CD4-positive, alpha-beta T cell treated with Interleukin-2 at 100 ng/mL for 4 hours (primary cell): ENCODE measurements at places on chromosomes 2 and 18.
A peak's percentile ranks its signal among the peaks of the same experiment; 100 is the strongest.

DNA sequence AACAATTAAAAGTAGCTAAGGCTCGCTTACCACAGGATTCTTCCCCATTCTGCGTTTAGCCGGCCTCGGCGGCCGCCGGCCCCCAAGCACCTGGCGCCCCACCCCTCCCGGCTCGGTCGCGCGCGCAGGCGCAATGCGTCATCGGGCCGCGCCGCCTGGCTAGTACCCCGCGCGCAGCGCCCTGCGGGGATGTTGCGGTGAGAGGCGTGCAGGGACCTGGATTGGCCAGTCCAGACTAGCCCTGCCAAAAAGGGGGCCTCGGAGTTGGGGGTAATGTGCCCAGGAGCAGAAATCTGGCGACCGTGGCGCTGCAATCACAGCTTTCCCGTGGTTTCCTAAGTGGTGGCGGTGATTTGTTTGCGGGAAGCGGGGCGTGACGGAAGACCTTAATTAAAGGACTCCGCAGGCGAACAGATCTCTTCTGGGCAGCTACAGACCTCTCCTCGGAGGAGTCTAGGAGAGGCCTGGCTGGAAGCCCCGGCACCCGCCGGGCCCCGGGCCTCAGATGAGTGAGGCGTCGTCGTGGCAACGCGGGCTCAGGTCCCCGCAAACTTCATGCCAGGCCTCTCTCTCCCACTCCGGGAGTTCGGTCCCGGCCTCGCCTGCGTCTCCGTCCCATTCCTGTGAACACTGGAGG, 606 bp downstream of the TMEM237 start:
- DNase-seq = peak; percentile 80

DNA sequence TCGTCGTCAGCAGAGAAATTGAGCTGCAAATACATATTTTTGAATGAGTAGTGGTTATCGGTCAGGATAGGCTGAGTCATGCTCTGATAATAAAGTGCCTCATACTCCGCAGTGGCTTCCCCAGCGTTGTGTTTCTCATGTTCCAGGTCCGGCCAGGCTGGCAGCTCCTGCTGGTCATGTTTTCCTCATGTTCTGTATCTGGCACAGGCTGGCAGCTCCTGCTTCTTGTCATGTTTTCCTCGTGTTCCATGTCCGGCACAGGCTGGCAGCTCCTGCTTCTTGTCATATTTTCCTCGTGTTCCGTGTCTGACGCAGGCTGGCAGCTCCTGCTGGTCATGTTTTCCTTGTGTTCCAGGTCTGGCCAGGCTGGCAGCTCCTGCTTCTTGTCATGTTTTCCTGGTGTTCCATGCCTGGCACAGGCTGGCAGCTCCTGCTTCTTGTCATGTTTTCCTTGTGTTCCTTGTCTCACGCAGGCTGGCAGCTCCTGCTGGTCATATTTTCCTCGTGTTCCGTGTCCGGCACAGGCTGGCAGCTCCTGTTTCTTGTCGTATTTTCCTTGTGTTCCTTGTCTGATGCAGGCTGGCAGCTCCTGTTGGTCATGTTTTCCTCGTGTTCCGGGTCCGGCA, 148.9 kb downstream of the ATP9B start:
- no peak for DNase-seq

GRCh38 chr2:76556018-76556417, 845.3 kb upstream of the GCFC2 start:
- no peak for DNase-seq

DNA sequence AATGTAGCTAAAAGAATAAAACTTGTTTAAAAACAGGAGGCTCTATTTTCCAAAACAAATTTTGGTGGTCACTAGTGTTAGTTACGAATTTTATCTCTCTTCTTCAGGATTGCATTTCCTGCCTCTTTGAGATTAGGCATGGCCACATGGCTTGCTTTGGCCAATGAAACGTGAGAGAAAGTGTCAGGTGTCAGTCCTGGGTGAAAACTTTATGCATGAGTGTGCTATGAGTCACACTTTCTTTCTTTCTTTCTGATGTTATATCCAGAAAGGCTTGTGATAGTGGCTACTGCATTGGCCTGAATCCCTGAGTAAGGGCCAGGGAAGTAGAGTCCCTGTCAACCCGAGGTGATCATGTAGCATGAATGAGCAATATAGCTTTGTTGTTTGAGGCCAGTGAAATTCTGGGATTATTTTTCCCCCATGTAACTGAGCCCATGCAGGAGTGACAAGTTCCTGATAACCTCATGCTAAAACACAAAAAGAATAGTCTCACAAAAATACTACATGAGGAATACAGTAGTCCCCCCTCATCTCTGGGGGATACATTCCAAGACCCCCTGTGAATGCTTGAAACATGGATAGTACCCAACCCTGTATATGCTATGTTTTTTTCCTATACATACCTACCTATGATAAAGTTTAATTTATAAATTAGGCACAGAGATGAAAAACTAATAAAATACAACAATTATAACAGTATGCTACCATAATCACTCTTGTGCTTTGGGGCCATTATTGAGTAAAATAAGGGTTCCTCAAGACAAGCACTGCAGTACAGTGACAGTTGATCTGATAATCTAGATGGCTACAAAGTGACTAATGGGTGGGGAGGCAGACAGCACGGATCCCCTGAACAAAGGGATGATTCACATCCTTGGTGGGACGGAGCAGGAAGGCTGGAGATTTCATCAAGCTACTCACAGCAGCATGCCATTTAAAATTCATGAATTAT, 109.5 kb downstream of the CDC42EP3 start:
- peak; percentile 35 for DNase-seq

DNA sequence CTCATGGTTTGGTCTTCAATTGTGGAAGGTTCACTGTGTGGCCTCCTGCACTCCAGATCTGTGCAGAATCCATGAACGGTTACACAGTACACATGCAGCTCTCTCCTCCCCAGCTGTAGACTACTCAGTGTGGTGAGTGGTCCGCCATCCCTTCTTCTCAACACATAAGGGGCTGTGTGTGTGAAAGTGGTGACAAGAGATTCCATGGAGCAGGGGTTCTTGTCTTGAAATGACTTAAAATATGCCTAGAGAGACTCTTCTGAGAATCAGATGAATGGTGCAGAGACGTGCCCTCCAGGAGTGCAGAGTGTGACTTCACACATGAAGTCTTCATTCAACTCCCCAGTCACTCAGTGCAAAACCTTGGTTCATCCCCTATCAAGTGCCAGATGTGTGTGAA, 151.0 kb upstream of the COPS8 start:
- no peak for DNase-seq

DNA sequence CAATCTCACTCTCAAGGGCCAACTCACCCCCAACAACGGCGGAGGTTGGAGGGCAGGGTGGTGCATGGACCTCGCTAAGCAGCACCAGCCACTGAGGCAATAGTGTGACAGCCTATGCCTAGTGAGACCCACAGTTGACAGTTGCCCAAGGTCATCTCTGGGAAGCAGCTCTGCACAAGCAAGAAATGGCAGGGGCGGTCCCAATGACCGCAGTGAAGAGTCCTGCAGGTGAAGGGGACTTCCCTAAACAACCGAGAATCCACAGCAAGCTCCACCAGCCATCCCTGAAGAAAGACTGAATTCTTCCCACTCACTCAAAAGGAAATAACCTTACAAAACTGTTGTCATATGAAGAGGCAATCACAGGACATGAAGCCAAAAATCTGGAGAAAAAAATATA, 313.4 kb upstream of the ID2 start:
- DNase-seq = no peak

- DNase-seq = no peak
Measured at GRCh38 chr2:121136323-121136722, 148.7 kb downstream of the TFCP2L1 start.

DNA sequence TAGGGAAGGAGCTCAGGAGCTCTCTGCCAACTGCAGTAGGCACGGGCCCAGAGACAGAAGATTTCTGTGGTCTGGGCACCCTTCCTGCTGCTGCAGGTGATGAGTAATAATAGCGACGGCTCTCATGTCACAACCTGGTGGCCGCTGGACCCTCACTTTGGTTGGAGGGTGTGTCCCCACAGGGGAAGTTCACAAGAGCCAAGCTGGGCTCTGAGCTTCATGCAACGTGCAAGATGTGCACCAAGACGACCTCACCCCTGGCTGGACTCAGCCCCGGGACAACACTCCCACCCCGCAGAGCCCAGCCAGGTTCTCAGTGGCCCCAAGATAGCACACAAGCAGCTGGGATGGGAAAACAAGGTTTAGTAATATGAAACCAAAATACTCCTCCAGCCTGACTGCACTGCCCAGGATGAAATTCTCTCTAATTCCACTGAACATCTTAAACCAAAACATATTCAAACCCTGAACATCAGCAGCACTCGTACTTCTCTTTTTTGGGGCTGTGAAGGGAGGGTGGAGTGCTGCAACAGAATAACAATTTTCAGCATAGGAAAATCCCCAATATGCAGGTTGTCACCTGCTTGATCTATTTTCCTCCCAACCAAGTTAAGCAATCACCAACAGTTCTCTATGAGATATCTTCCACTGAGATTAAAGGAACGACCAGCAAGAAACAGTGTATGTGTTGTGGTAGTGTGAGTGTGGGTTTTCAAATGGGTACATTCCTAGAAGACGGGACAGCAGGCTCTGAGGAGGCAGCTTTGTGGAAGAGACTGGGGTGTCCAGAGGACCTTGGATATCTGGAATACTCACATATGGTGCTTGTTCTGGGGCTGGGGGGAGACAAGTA, 26.5 kb downstream of the BCL2 start:
- DNase-seq = peak; percentile 50

- DNase-seq = no peak
Measured at GRCh38 chr2:149483004-149483605, 104.5 kb downstream of the MMADHC start.

GRCh38 chr2:239751679-239752355, 273.3 kb downstream of the NDUFA10 start:
- peak; percentile 6 for DNase-seq

- no peak for DNase-seq
Measured at GRCh38 chr2:230795856-230796255, 68.9 kb upstream of the ITM2C start.
